ENCODE measurements at places on chromosomes 1 and 21. TPM values are rescaled to one million over a fixed set of nuclear protein-coding genes. Genes with fewer than 3 reads are reported as not detected.

GRCh38 chr1:31886866-31887265 is 51.3 kb downstream of the PTP4A2 start:
- H3K4me1 ChIP-seq, result no peaks in the 10 kb centered on the region
- DNase-seq, result no peak
- H3K36me3 ChIP-seq, result no peaks in the 10 kb centered on the region
- H3K27ac ChIP-seq, result no peak overlapping the region
- no peak overlapping the region for H3K4me3 ChIP-seq

DNA sequence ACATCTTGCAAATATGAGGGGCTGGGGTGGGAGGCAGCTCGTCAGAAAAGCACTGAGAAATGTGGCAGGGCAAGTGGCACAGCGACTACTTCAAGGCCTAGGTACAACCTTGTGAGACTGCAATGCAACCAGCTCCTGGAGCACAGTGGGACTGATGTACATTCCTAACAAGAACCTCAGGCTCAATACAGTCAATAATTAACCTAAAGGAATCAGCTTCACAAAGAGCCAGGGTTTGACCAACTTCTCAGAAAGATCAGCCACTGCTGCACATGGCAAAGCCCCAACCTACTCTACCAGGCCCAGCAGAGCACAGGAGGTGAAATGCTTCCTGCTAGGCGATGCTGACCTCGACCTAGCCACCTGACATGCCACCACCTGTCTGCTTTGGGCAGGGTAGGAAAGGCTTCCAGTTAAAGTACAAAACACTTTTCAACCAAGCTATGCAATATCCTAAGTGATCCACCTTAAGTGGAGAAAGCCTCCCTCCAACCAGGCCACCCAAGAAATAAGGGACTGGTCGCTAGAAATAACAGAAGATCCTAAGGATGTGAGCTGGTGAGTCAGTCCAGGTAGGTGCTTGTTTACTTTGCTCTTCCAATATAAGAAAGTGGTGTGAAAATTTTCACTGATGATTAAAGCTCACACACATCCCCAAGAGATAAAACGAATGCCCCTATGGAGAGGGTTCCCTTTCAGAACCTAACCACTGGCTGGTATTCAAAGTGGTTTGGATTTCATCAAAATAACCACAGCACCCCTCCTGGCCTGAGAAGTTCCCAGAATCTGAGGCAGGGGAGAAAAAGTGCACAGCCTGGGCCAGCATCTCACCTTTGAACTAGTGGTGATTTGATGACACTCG is 2.1 kb downstream of the RIPK4 start:
- no peaks in the 10 kb centered on the region for H3K36me3 ChIP-seq
- no peak overlapping the region for H3K4me3 ChIP-seq
- H3K27ac ChIP-seq, result no peak overlapping the region
- H3K4me1 ChIP-seq, result peaks cover 55% of the 10 kb centered on the region
- DNase-seq, result no peak
- H3K27me3 ChIP-seq, result peaks cover 30% of the 10 kb centered on the region

GRCh38 chr1:159982280-159982679 is 28.2 kb upstream of the SLAMF9 start:
- H3K4me3 ChIP-seq, result no peak overlapping the region
- H3K36me3 ChIP-seq, result no peaks in the 10 kb centered on the region
- no peaks in the 10 kb centered on the region for H3K4me1 ChIP-seq

DNA sequence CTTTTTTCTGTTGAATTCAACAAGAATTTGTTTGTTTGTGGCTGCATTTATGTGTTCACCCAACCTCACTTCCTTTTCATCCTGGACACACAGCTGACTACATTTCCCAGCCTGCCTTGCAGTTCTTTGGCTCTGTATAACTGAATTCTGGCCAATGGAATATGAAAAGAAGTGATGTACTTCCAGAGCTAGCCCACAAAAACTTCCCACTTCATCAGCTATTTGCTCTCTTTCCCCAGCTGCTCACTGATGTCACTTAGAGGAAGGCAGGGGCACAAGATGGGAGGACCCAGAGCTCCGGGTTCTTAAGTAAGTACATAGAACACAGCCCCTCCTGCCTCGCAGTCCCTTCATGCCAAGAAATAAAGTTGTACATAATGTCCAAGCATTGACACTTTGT is 235.0 kb upstream of the FGGY start:
- H3K4me3 ChIP-seq, result peak overlapping the region; percentile 35
- peak; percentile 89 for DNase-seq
- H3K4me1 ChIP-seq, result no peaks in the 10 kb centered on the region
- H3K27ac ChIP-seq, result peak overlapping the region; percentile 74
- H3K27me3 ChIP-seq, result no peaks in the 10 kb centered on the region

SLC1A7 gene
- 0.71 TPM for total RNA-seq

ERICH3 gene
- not detected for total RNA-seq

- H3K27me3 ChIP-seq, result no peaks in the 10 kb centered on the region
- H3K36me3 ChIP-seq, result no peaks in the 10 kb centered on the region
- H3K4me3 ChIP-seq, result no peak overlapping the region
- no peak overlapping the region for H3K27ac ChIP-seq
- DNase-seq, result no peak
Measured at GRCh38 chr1:28812669-28813468, 899 bp downstream of the OPRD1 start.

DYRK3 gene
- total RNA-seq, result 20.6 TPM

- no peak overlapping the region for H3K4me3 ChIP-seq
- H3K4me1 ChIP-seq, result no peaks in the 10 kb centered on the region
- H3K27ac ChIP-seq, result no peak overlapping the region
- DNase-seq, result no peak
- H3K36me3 ChIP-seq, result no peaks in the 10 kb centered on the region
- H3K27me3 ChIP-seq, result no peaks in the 10 kb centered on the region
Measured at GRCh38 chr1:98355656-98356383, 305.7 kb upstream of the SNX7 start.

DNA sequence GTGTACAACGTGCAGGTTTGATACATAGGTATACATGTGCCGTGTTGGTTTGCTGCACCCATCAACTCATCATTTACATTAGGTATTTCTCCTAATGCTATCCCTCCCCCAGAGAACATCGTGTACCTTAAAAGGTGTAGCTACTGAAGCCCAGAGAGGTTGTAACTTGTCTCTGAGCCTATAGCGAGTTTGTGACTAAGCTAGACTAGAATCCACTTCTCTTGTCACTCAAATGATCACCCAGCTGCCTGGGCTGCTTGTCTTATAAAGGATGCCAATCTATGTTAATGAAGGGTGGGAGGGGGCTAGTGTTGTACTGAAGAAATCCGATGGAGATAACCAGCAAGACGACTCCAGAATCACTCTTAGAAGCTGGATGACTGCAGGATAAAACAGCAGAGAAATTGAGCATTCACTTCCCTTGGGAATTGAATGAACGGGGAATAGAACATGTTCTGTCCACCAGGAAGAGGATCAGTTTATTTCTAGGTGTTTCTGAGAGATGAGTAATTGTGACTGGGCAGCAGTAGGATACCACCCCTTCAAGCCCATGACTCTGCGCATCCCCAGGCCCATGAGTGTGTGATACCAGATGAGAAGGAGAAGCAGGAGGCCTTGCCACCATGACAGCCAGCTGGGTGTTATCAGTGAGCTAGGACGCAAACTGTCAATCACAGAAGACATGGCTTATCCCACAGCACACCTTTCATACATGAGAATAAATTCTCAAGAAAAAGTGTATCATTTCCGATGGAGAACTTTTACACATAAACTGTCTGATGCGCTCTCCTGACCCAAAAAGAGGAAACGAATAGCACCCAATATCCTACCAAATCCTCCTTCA is 390.4 kb downstream of the NTNG1 start:
- no peaks in the 10 kb centered on the region for H3K27me3 ChIP-seq
- no peak overlapping the region for H3K4me3 ChIP-seq

GRCh38 chr1:23362218-23362713 is 7.4 kb downstream of the ZNF436 start:
- no peaks in the 10 kb centered on the region for H3K27me3 ChIP-seq
- H3K36me3 ChIP-seq, result peaks cover 76% of the 10 kb centered on the region
- no peak overlapping the region for H3K27ac ChIP-seq
- H3K4me3 ChIP-seq, result no peak overlapping the region
- no peak for DNase-seq

GRCh38 chr1:211935448-211935970 is 99.8 kb downstream of the INTS7 start:
- no peak for DNase-seq
- H3K27ac ChIP-seq, result no peak overlapping the region
- H3K27me3 ChIP-seq, result no peaks in the 10 kb centered on the region
- H3K4me3 ChIP-seq, result no peak overlapping the region
